ENCODE measurements at places on chromosomes 7 and 10. TPM values are rescaled to one million over a fixed set of nuclear protein-coding genes. Genes with fewer than 3 reads are reported as not detected.

PPP1R17 gene
- total RNA-seq: not detected

GRCh38 chr7:32256811-32257210, 186.6 kb upstream of the PDE1C start:
- no peak for DNase-seq

IDI2 gene
- total RNA-seq: 0.24 TPM

LRWD1 gene
- total RNA-seq: 13.7 TPM

DNA sequence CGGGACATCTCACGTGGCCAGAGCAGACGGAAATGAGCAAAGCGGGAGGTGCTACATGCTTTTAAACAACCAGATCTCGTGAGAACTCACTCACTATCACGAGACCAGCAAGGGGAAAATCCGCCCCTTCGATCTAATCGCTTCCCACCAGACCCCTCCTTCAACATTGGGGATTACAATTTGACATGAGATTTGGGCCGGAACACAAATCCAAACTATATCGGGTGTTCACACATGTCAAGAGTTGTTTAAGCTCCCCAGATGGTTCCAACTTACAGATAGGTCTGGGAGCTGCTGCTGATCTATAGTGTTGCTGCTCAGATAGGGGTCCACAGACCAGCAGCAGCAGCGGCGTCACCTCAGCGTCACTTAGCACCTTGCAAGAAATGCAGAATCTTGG, 194.9 kb downstream of the GPAM start:
- no peak for DNase-seq

ZNF680 gene
- total RNA-seq: 21.5 TPM

Measured in right atrium auricular region (tissue), 2 donors.